Epithelial cell of umbilical artery (primary cell): ENCODE measurements at places on chromosomes 5 and 9. TPM values are rescaled to one million over a fixed set of nuclear protein-coding genes. Genes with fewer than 3 reads are reported as not detected.

ELAVL2 gene
- 0.32 TPM in 1 of 2 replicates, not detected in the other for total RNA-seq

NUTM2F gene
- not detected in 2 replicates for total RNA-seq

KCNN2 gene
- 2.6 TPM in 1 of 2 replicates, not detected in the other for total RNA-seq

TLE1 gene
- total RNA-seq = 31.6 and 32.5 TPM in 2 replicates

CTNND2 gene
- not detected in 2 replicates for total RNA-seq

SYK gene
- not detected in 2 replicates for total RNA-seq

ORM2 gene
- total RNA-seq = not detected in 2 replicates

LMAN2 gene
- total RNA-seq = 441 and 442 TPM in 2 replicates

OLFM1 gene
- total RNA-seq = 0.65 and 2.0 TPM in 2 replicates

SPATA31D4 gene
- not detected in 2 replicates for total RNA-seq

PCDHB12 gene
- under 0.01 TPM in 1 of 2 replicates, not detected in the other for total RNA-seq

WDR38 gene
- total RNA-seq = not detected in 2 replicates

CDX1 gene
- not detected in 2 replicates for total RNA-seq

BAAT gene
- not detected in 2 replicates for total RNA-seq

MYOT gene
- not detected in 2 replicates for total RNA-seq

IL13 gene
- total RNA-seq = not detected in 2 replicates

AK8 gene
- 0.30 and 0.32 TPM in 2 replicates for total RNA-seq

OLFML2A gene
- total RNA-seq = 0.30 and 0.32 TPM in 2 replicates

GLT6D1 gene
- total RNA-seq = not detected in 2 replicates

ST8SIA4 gene
- total RNA-seq = 8.7 and 10.1 TPM in 2 replicates

MEIKIN gene
- not detected in 2 replicates for total RNA-seq

ARID3C gene
- under 0.01 and 0.30 TPM in 2 replicates for total RNA-seq

RNF44 gene
- 1.2 and 4.2 TPM in 2 replicates for total RNA-seq

CARTPT gene
- total RNA-seq = not detected in 2 replicates

PIP5K1B gene
- 0.32 TPM in 1 of 2 replicates, not detected in the other for total RNA-seq

FGFR4 gene
- total RNA-seq = 1.3 and 3.3 TPM in 2 replicates

ASTN2 gene
- 1.9 and 2.3 TPM in 2 replicates for total RNA-seq

PLK2 gene
- total RNA-seq = 852 and 1,060 TPM in 2 replicates

ABO gene
- not detected in 2 replicates for total RNA-seq

SARDH gene
- total RNA-seq = 0.65 and 0.91 TPM in 2 replicates

SGCD gene
- total RNA-seq = under 0.01 TPM in 2 replicates

SLCO6A1 gene
- not detected in 2 replicates for total RNA-seq

GABRB2 gene
- not detected in 2 replicates for total RNA-seq

GGTA1 gene
- 0.32 TPM in 1 of 2 replicates, not detected in the other for total RNA-seq

PTCD2 gene
- 4.2 and 12.5 TPM in 2 replicates for total RNA-seq

IFNA2 gene
- total RNA-seq = not detected in 2 replicates

SLC46A2 gene
- not detected in 2 replicates for total RNA-seq

PLGRKT gene
- 19.8 and 22.8 TPM in 2 replicates for total RNA-seq

TMEM8B gene
- under 0.01 and 0.91 TPM in 2 replicates for total RNA-seq

ZFP2 gene
- total RNA-seq = 0.65 and 1.1 TPM in 2 replicates

ADAMTS2 gene
- 0.32 and 4.7 TPM in 2 replicates for total RNA-seq
